KG1 (cell line): ENCODE measurements at places on chromosomes 4 and X.
A peak's percentile ranks its signal among the peaks of the same experiment; 100 is the strongest.

GRCh38 chr4:93312299-93312698 is 516.3 kb upstream of the ATOH1 start:
- no peak for DNase-seq

DNA sequence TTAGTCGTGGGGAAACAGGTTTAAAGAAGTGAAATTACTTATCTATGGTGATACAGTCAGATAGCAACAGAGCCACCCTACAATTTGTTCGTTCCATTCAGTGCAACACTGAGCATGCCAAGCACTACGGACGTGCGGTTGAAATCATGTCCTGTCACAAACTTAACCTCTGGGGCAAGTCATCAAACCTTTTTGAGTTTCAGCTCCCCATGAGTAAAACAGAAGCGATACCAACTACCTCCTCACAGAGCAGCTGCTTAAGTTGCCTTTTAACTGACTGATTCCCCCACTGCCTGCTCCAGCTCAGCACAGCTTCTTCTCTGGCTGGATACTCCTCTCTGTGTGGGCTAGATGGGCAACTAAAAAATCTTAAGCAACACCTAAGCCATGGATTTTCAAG is 36.0 kb downstream of the LHFPL1 start:
- no peak for DNase-seq

DNA sequence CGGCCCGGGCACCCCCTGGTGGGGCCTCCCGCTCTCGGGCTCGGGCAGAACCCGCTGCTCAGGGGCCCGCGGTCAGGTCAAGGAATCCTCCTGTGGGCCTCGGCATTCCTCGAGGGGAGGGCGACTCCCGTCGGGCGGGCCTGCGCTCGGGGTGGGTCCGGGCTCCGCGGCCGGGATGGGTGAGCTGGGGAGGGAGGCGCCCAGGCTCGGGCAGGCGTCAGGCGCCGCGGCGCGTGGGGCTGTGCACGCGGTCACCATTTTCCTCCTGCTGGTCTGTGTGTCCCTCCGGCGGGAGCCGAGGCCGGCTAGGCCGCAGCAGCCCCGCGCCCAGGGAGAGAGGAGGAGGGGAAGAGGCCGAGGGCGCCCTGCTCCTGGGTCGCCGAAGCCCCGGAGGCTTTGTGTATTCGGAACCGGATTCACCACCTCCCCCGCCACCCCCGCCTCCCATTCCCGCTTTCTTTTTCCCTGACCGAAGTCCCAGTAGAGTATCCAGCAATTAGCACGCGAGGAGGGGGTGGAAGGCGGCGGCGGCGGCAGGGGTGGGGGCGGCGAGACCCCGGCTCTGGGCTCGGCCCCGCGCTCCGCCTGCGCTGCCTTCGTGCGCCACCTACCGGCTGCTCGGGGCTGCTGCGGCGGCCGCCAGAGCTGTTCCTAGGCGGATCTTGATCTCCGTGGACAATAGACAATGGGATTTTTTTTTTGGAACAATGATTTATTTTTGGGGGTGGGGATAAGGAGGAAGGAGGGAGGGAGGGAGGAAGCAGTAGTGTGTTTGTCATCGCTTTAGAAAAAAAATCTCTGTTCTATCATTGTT is 99.0 kb upstream of the MAML3 start:
- no peak for DNase-seq

DNA sequence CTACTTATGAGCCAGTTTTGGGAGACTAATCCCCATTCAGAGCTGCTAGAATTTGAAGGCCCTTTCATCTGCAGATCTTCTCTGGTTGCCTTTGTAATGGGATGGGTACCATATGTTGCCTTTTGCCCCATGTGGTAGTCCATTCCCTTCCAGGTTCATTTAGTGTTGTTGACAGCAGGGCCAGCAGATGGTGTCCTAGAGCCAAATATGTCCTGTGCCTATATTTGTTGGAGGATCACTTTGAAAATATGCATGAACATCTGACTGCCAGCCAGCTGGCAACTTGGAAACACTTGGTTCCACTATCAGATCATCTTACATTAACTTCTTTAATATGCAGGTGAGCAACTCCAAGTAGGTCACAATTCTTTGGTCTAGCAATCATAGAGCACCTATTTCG is 30.4 kb downstream of the CFAP299 start:
- DNase-seq = peak; percentile 25

- no peak for DNase-seq
Measured at GRCh38 chrX:8692871-8693270, 39.1 kb downstream of the ANOS1 start.

GRCh38 chrX:138929926-138930582 is 218.5 kb upstream of the FGF13 start:
- DNase-seq = no peak

DNA sequence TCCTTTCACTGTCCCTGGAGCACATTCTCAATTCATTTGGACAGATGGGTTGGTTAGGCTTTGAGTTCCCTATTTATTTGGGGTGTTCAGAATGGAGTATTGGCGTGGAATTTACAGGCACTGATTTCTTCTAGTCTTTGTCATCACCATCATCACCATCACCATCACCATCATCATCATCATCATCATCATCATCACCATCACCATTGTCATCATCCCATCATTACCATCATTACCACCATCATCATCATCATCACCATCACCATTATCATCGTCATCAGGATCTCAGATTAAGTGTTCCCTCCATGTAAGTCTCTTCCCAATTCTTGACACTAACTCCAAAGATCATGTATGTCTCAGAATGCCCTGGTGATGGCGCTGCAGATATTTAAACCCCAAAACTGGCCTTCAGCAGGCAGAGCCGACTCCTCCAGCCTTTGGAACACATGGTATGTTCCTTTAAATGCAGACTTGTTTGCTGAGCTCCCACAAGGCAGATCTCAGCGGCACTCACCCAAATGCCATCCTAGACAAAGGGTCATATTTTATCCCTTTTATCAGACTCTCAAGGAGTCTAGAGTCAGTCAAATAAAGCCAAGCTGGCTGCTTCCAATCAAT is 19.8 kb upstream of the FAM9A start:
- DNase-seq = no peak

DNA sequence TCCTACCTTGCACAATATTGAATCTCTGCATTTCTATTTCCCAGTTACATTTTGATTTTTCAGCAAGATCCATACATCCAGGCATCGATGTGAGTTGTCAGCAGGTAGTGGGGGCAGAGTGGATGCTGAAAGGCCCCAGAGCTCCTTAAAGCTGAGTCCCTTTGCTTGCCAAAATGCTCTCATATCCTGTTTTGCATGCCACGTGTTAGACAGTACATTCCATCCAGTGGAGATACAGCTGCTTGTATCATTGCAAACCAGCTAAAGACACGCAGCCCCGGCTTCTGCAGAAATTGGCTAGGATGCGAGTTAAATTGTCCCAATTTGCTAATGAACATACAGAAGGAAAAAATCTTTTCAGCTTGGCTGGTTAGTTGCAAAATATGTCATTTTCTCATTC is 179.6 kb upstream of the MXRA5 start:
- no peak for DNase-seq

- no peak for DNase-seq
Measured at GRCh38 chr4:185358514-185358913, 37.2 kb downstream of the LRP2BP start.

DNA sequence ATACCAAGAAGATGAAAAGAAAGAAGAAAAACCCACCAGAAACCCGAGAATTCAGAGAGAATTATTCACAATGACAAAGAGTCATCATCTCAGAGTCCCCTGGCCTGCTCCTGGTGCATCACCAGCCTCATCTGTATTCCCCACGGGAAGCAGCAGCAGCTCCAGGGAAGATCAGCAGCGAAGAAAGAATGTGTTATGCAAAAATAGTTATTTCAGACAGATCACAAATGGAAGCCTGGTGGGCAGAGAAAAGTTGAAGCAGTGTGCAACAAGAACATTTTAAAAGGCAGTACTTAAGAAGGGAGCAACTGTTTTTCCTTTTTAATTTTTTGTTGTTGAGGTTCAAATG is 189.2 kb downstream of the PPP3CA start:
- no peak for DNase-seq

DNA sequence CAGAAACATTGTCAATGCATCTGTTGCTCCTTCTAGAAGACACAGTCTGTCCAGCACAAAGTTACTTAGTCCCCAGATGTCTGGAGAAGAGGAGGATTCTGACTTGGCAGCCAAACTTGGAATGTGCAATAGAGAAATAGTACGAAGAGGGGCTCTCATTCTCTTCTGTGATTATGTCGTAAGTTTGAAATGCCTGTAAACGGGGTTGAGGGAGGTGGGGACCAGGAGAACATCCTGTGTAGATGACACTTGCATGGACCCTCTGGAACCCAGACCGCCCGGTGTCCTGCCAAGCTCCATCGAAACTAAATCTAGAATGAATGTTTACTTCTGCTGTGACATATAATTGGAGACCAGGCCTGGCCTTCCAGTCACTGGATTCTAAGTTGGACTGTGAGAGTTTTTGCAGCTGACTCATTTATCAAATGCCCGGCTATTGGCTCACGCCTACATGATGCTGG is 45.0 kb upstream of the MSANTD1 start:
- no peak for DNase-seq

GRCh38 chr4:54098375-54098774 is 1.6 kb upstream of the GSX2 start:
- no peak for DNase-seq

DNA sequence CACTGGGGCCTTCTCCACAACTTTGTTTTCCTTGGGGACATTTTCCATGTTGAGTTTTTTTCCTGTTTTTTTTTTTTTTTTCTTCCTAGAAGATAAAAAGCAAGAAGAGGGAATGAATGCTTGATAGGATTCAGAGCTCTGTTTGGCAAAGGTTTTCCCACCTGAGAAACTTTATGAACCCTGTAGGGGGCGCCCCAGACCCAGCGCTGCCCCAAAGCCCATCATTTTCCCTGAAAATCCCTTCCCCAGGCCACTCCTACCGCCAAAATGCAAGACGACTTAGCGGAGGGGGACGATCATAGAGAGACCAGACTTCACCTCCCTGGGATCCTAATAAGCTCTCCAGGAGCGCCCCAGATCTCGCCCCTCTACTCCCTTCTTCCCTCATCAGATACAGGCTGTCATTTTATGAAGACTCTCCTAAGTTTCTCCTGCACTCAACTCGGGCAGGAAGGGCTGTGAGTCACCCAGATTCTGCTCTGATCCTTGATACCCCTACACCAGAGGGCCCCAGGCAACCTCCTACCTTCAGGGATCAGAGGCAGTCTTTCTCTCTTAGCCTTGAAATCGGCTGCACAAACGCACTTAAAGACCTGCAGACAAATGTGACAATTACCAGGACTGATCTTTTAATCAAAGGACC is 1.4 kb downstream of the BEX5 start:
- no peak for DNase-seq

DNA sequence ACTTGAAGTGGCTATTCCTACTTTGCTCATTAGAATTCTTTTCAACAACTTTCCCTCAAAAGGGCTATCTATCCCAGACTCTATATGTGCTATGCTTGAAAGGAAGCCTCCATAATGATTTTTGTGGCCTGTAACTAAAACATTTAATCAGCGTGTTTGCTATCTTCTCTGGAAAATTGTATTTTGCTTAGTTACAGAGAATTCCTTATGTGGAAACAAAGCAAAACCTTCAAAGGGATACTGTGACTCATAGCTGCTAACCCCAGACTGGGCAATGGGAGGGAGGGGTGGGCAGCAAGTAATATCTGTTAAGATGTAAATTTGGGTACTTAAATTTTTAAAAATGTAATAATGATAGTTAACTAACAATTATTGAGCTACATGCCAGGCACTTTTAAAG is 3.7 kb downstream of the SLC25A14 start:
- no peak for DNase-seq

- DNase-seq = no peak
Measured at GRCh38 chr4:23720556-23720955, 169.3 kb downstream of the PPARGC1A start.

DNA sequence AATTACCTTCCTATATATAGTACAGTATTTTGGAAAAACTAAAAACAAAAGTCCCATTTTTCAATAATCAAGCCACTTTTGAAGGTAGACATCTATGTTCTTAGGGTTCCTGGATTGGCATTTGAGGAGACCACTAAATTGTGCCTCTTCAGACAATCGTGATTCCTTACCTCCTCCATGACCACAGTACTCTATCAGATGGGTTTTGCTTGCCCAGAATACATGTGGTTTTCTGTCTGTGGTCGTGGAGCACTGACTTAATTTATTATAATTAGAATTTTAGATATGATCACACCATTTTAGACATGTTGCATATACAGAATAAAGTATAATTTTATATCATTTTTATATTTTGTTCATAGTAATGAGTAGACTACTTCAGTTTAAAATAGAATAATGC is 67.9 kb downstream of the NDST3 start:
- no peak for DNase-seq

DNA sequence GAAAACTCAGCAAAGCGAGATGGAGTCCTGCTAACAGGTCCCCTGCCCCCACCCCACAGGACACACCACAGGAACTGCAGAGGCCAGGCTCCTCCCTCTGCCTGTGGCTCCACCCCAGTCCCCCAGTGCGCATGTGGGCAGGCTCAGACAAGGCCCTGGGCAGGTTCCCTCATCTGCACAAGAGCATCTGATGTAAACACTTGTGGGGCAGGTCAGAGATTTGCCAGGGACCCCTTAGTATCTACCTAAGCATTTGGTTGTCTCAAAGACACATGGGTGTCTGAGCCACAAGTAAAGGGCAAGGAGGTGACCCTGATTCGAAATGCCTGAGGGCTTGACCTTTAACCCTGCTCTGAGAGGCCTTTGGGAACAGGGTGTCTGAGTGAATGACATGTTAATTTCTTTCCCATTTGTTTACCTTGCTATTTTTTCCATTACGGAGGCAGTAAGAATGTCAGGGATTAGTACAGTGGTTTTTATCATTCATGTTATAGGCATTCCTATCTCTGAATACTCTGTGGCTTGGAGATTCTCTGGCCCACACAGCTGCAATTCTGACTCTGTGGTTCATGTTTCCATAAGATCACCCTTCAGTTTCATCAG is 85.3 kb downstream of the ZNF518B start:
- DNase-seq = no peak
